AG09319 (cell line): ENCODE measurements at places on chromosomes 16 and 17.

DNA sequence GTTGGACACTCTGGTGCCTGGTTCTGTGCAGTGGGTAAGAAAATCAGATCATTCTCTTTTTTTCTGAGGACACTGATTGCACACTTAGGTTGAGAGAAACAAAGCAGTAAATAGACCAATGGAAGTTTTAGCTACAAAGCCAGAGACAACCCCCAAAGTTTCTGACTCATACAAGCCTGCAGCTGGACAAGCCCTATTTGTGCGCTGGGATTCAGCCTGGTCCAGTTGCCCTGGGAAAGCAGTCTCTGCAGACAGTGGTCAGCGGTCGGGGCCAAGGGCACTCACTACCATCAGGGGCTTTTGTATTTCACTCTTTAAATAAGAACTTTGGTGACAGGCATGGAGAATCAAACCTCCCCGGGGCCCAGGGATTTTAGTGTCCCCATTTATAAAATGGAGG lies 6.0 kb upstream of the RHBDL3 start:
- no peak for DNase-seq

GRCh38 chr16:53085369-53085843 lies 30.6 kb downstream of the CHD9 start:
- DNase-seq: no peak

- DNase-seq: no peak
Measured at GRCh38 chr17:17538417-17539391, 42.5 kb upstream of the RASD1 start.

DNA sequence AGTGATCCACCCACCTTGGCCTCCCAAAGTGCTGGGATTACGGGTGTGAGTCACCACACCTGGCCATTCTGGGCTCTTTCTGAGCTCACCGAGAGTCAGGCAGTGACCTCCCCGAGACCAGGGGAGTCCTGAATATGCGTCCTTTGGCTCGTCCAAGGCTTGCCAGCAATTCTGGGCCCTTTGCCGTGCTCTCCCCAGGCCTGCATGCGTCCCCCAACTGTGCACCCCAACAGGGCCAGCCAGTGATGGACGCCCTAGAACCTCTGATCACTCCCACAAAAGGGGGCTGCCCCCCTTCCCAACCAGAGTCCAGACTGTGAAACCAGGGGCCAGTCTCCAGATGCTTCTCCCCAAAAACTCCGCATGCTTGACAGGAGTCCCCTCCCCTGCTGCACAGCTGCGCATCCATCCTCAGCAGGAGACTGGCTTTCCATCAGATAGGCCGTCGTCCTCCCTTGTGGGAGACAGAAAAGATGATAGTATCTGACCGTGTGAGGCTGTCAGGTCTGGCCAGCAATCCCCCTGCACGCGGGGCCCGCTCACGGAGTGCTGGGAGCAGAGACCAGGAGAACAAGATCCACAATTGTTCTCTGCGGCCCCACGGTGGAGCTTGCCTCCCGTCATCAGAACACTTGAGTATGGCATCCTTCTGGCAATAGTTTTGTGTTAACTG lies 15.5 kb downstream of the HS3ST6 start:
- DNase-seq: no peak
